Motor neuron (in vitro differentiated cells): ENCODE measurements at places on chromosomes 4 and X. TPM values are rescaled to one million over a fixed set of nuclear protein-coding genes. Genes with fewer than 3 reads are reported as not detected.

Gene TEX13B
- not detected in 2 replicates for total RNA-seq

Gene SULT1E1
- 22.2 and 23.2 TPM in 2 replicates for total RNA-seq

Gene FSTL5
- 3.6 and 3.9 TPM in 2 replicates for total RNA-seq

Gene TMSB15C
- total RNA-seq: 2.2 TPM in 1 of 2 replicates, not detected in the other

Gene ZNF185
- 1.1 and 1.3 TPM in 2 replicates for total RNA-seq

Gene ASMT
- total RNA-seq: not detected in 2 replicates

Gene PNMA6F
- total RNA-seq: 0.16 and 0.20 TPM in 2 replicates

Gene NAP1L3
- total RNA-seq: 113 and 119 TPM in 2 replicates
